ENCODE measurements at places on chromosomes 5 and 9.
A peak's percentile ranks its signal among the peaks of the same experiment; 100 is the strongest.

DNA sequence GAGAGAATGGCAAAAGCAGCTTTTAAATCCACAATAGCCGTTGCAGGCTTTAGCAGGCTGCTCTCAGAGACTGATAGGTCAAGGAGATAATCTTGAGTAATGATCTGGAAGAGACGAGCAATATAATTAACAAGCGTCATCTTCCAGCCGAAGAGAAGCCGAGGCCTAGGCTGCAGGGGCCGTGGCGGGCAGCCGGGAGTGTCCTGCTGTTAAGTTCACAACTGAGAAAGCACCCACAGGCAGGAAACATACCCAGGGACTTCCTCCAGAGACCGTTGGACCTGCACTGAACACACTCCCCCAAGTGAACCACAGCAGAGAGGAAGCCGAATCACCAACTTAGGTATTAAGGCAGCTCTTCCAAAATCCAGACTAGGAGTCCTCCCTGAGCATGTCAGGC is 182.3 kb downstream of the IRX2 start:
- DNase-seq, result no peak

- DNase-seq, result no peak
These were observed 223.5 kb upstream of the TUT7 start for GRCh38 chr9:86577420-86578333.

GRCh38 chr9:99058964-99059921 is 45.7 kb upstream of the TGFBR1 start:
- DNase-seq, result peak; percentile 26

DNA sequence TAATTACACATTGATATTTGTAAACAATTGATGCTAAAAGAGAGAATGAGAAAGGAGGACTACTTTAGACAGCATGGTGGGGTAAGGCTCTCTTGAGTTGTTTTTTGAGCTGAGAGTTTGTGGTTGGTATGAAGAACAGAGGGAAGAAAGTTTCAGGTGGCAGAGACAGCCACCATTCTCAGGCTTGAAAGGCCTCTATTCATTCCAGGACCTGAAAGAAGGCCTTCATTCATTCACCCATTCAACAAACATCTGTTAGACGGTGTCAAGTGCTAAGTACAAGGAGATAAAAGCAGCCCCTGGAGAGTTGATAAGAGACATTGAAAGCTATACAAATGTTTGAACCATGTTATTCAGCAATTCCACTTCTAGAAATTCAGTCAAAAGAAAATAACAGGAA is 21.7 kb upstream of the ADAM19 start:
- no peak for DNase-seq

DNA sequence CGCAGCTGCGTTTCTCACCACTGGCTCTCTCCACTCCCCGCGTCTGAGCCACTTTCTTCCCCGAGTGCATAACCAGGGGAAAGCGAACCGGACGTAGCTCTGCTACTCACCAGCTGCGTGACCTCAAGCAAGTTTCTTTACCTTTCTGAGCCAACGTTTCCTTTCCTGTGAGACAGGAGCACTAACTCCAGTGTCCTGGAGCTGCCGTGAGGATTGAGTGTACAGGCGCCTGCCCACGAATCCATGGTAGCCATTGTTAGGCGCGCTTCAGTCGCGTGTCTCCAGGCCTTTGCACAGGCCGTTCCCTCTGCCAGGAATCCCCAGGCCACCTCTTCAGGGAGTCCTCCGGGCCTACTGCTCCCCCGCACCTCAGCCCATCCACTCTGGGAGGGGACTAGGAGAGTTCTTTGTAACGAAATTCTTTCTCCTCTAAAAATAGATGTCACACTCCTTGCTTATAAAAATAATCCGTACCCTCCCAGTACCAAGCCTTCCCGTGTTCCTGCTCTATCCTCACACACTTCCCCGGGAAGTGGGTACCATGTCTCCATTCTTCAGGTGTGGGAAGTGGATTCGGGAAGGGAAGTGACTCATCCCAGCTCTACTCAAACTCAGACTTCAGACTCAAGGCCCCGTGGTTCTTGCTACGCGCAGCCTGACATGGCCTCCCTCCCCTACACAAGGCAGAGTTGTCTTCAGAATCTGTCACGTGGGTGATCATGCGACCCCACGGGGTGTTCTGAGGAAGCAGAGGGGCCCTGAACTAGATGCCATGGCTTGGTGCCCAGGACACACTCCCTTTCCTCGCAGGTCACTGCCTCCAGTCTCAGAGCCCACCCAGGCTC is 16.1 kb upstream of the CRB2 start:
- DNase-seq, result peak; percentile 22

Measured in CD4-positive, alpha-beta T cell treated with Interleukin-15 for 4 hours (primary cell).